ENCODE measurements at places on chromosomes 11 and 22.

GRCh38 chr22:24564376-24565058 lies 8.7 kb downstream of the SNRPD3 start:
- no peak for DNase-seq

DNA sequence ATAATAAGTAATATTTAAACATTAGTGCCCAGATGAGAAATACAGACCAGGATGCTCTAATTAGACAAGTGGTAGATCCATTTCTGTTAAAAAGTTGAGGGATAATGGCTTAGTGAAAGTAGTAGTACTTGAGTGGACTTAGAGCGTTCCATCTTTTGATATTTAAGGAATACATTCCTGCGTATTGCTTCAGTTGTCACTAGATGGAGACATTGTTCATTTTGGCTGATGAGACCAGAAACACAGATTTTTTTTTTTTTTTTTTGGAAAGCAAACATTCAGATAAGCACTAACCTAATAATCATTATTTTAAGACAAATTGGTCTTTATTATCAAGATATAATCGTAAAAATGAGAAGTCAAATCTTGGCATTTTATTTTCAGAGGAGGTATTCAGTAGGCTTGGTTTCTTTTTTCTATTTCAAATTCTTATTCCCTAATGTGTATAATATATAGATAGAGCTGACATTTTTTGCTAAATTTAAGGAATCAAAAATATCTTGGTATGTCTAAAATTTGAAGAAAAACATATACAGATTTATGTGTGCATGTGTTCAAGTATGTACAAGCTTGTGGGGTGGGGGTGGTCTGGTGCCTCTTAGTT lies 92.9 kb downstream of the DYNC2H1 start:
- peak; percentile 63 for DNase-seq

GRCh38 chr22:25669253-25670069 lies 72.5 kb upstream of the MYO18B start:
- DNase-seq = no peak

DNA sequence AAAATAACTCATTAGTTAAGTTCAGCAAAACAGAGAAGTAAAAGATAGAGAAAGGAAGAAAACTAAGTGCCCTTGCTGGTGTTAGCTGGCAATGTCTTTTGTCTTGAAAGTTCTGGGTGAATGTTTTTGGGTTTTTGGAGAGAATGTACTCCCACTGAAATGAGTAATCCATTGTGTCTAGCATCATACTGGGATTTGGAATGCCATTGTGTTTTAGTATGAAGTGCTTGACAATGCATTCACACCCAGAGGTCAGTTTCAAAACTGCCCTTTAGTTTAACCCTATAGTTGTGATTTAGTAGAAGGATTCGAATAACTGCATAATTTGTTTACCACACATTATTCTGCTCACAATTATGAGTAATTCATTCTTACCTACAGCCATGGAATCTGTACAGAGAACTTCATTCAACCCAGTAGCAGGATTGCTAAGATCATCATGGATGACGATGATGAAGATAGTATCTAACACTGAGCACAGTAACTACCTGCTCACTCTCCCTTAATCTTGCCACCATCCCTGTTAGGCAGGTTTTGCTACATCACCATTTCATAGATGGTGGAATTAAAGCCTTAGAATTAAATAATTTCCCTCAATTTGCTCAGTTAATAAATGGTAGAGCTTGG lies 33.9 kb downstream of the MAML2 start:
- no peak for DNase-seq

DNA sequence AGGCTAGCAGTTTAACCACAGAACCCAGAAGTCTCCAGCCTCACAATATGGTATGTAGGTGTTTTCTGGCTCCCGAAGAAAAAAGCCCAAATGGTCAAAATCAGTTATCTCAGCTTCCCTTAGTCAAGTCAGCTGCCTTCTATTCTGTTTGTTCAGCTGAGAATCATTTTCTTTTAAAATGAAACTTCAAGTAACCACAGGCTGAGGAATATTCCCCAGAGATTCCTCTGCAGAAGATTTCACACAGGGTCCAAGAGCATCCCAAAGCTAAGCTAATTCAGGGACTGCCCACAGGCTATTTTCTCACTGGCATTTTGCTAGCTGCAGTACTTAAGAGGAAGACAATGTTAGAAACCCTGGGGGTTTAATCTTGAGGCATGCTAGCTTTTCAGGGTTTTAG lies 977.0 kb upstream of the CHORDC1 start:
- DNase-seq = no peak

- DNase-seq = peak; percentile 88
Measured at GRCh38 chr11:2089536-2090165, 49.5 kb downstream of the IGF2 start.

DNA sequence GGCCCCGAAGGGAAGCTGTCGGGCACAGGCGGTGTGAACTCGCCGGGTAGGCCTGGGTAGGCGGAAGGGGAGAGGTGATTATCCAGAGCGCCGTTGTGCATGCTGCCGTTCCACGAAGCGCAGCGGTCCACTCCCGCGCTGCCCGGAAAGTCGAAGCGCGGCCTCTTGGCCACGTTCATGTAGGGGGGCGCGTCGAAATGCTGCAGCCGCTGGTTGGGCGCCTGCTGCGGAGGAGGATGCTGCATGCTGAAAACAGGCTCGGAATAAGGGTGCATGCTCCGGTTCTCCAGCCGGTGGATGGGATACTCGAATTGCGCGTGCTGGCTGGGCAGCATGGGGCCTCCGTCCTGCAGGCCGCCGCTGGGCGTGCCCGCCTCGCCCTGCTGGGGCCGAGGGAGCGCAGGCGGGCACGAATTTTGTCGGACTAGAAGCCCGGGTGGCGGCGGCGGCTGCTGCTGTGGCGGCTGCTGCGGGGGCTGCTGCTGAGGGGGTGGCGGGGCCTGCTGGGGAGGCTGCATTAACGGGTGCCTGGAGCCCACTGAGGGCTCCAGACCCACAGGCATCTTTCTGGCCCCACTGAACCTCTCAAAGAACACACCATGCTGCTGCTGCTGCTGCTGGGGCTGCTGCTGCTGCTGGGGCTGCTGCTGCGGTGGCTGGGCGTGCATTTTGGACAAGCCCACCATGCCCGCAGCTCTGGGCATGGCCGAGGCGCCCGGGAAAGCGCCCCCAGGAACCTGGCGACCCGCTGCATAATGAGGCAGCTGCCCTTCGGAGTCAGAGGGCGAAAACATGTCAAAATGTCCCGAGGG lies 2.3 kb downstream of the MN1 start:
- DNase-seq = no peak

- DNase-seq = no peak
Measured at GRCh38 chr11:126635511-126635910, 280.0 kb downstream of the ST3GAL4 start.

DNA sequence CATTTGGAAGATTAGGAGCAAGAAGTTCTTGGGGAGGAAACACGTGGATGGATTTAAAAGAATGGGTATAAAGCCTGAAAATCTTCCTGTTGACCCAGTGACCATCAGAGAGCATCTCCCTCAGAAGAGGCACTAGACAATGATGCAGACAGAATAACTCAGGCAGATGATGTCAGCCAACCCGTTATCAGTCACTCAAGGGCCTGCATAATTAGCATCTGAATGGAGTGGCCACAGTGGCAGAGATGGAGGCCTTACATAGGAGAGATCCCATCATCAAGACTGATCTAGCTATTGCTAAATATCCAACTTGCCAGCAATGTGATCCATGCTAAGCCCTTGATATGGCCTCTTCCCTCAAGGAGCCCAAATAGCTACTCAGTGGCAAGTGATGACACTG lies 70.7 kb upstream of the CD82 start:
- DNase-seq = no peak

DNA sequence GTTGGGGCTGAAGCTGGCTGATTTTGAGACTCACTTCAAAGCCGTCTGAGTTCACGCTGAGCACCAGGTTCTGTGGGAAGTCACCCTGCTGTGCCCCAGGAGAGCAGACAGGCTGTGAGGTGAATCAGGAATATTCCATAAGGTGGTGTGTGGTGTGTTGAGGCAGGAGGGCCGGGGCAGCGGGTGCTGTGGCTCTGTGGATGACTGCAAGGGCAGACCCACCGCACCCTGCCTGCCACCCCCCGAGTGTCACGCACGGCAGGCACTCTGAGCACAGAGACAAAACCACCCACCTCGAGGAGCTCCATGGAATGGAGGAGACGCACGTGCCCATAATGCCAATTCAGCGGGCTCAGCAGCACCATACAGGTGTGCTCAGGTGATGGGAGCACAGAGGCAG lies 147.8 kb downstream of the PKNOX2 start:
- no peak for DNase-seq

GRCh38 chr22:29733362-29734201 lies 13.8 kb downstream of the CABP7 start:
- DNase-seq = peak; percentile 99

DNA sequence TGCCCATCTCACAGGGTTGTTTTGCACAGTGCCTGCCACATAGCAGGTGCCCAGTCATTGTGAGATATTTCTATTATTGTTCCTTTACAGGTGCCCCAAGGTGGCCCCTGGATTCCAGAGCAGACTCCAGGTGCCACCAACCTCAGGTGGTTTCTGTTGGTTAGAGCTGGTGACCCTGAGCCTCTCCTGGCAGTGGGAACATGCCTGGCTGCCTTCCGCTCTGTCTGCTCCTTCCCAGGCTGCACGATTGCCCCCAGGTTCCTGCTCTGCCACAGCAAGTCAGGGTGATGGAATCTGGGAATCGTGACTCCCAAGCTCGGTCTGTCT lies 12.6 kb upstream of the OMP start:
- DNase-seq = no peak
